ENCODE measurements at places on chromosomes 2 and 18.

DNA sequence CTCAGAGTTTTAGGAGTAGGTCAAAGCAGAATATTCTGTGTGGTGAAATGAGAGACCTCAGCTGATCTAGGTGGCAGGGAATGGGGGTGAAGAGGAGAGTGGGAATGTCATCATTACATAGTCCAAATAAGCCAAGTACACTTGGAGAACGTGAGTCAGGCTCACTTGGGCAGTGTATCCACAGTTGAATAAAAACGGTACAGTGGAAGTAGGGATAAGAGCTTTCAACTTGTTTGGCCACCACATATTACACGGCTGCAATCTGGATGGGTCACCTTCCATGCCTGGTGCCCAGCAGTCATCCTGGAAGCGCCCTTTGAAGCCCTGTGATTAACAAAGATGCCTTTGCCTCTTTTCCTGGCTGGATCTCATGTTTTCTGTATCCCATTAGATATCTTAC, 28.6 kb downstream of the MIB1 start:
- DNase-seq = no peak

GRCh38 chr2:119004602-119005001, 62.6 kb downstream of the MARCO start:
- peak; percentile 77 for DNase-seq

GRCh38 chr18:69044215-69044614, 246.3 kb downstream of the CCDC102B start:
- DNase-seq = no peak

DNA sequence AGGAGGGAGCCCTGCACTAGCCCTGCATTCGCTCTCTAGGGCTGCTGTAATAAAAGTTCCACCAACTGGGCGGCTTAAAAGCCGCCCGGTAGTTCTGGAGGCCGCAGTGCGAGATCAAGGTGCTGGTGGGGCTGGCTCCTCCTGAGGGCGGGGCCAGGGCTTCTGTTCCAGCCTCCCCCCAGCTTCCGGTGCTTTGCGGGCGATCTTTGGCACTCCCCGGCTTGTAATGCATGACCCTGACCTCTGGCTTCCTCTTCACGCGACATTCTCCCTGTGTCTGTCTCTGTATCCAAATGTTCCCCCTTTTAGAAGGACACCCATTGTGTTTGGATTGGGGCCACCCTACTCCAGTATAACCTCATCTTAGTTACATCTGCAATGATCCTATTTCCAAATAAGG, 84.5 kb downstream of the ZCCHC2 start:
- DNase-seq = no peak

DNA sequence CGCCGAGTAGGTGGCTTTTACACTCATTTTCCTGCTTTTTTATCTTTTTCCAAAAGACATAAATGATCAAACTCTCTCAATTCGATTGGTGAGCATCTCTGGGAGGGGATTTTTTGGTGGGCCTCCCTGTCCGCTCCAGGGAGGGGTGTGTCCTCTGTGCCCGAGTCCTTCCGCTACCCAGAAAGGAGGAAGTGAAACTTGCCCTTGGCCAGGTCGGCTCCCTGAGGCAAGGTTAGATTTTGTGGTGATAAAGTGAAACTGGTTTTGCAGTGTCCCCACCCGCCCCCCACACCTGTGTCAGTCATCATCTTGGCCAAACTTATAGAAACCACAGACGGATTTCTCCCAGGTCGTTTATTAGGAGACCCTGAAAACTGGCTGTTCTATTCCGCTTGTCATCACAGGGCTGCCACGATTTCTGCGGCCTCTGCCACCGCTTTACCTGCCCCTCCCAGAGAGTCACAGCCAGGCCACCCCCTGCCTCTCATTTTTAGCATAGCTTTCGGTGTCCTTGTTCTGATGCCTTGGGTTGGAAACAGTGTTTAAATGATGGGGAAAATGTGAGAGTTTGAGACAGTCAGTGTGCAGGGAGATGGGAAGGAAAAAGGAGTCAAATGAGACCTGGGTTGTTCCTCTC, 93.6 kb downstream of the SH3BP4 start:
- no peak for DNase-seq

- no peak for DNase-seq
Measured at GRCh38 chr2:143469323-143469722, 340.1 kb downstream of the ARHGAP15 start.

DNA sequence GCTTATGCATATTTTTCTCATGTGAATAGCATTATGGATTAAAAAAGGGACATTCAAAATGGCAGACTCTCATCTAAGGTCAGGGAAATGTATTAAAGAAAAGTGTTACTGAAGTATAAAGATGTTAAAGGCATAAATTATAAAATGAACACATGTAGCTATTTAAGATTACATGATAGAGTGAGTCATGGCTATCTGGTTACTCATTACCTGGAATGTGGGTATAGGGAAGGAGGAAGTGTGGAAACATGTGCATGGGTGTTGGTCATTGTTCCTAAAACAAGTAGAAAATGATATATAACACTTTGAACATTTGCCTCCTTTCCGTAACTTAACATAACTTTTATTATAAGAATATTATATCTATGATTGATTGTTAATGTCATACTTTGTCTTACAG, 66.4 kb downstream of the MYO1B start:
- peak; percentile 80 for DNase-seq

GRCh38 chr18:44968336-44968735, 287.6 kb downstream of the SETBP1 start:
- DNase-seq = no peak

- peak; percentile 95 for DNase-seq
Measured at GRCh38 chr2:234414596-234414995, 82.3 kb downstream of the ARL4C start.

DNA sequence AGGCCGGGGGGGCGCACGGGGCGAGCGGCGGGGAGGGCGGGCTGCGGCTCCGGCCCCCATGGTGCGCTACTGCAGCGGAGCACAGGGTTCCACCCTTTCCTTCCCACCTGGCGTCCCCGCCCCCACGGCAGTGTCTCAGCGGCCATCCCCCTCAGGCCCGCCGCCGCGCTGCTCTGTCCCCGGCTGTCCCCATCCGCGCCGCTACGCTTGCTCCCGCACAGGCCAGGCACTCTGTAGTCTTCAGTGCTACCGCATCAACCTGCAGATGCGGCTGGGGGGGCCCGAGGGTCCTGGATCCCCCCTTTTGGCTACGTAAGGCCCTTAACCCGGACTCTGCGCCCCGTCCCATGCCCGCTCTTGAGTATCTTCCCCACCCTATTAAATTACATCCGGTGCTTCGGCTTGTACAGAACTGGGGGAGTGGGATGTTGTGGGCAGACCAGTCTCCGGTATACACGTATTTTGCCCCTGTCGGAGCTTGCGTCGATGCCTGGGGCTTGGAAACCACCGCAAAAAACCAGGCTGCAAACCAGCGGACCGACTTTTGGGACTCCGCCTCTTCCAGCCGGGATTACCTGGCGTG, 598 bp upstream of the WBP1 start:
- DNase-seq = no peak

DNA sequence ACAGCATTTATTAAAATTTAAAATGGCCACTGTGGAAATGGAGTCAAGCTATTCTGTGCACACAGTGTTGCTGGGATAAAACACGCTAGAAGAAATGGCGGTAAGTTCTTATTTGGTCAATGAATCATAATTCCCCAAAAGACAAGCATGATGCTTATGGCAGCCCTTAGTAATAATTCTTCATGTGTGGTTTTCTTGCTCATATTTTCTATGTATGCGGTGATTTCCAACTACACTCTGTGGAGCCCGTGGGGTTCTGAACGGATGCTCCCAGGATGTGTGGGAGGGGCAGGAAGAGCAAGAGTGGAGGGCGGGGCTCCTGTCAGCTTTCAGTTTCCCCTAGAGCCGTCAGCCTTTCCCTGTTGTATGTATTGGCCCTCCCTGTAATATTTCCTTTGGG, 91.7 kb upstream of the RMDN2 start:
- DNase-seq = no peak

DNA sequence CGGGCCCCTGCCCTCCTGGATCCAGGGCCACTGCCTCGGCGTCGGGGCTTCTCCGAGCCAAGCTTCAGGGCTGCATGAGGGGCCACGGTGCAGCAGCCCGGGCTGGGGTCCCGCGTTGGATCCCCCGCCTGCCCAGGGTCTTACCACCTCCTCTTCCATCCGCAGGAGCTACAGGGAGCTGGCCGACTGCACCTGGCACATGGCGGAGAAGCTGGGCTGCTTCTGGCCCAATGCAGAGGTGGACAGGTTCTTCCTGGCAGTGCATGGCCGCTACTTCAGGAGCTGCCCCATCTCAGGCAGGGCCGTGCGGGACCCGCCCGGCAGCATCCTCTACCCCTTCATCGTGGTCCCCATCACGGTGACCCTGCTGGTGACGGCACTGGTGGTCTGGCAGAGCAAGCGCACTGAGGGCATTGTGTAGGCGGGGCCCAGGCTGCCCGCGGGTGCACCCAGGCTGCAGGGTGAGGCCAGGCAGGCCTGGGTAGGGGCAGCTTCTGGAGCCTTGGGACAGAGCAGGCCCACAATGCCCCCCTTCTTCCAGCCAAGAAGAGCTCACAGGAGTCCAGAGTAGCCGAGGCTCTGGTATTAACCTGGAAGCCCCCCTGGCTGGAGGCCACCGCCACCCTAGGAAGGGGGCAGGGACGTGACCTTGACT, 52.1 kb downstream of the RAMP1 start:
- DNase-seq = no peak

DNA sequence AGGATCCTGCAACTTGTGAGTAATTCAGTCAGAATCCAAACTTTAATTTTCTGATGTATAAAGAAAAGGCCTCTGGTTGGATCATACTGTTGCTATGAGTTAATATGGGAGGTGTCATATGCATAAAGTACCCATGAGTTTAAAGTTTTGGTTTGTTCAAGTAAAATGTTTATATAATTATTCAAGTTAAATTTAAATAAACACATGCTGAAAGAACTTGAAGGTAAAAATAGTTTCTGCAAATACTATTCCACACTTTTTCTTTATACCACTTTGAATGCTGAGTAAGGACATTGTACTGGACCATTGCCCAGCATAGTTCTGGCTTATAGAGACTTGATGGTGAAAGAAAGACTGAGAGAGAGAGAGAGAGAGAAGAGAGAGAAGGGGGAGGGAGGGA, 30.7 kb downstream of the PKP4 start:
- DNase-seq = peak; percentile 24

- no peak for DNase-seq
Measured at GRCh38 chr2:218020966-218021535, 18.3 kb upstream of the TNS1 start.

DNA sequence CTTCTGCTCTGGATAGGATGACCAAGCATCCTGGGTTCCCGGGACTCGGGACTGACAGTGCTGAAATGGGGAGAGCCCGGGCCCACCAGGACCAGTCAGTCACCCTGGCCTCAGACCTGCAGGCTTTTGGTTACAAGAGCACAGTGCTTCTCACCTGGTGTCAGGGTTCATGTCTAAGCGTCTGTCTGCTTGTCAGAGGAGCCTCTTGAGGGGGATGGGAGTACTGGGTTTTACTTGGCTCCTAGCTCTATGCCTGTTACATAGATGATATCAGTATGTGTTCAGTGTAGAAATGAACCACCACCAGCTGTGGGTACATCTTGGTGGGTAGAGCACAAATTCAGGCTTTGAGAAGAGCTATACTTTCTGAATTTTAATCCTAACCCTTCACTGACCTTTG, 29.9 kb downstream of the PCARE start:
- no peak for DNase-seq

- no peak for DNase-seq
Measured at GRCh38 chr2:126244937-126245336, 411.0 kb upstream of the GYPC start.

GRCh38 chr2:192286093-192286701, 91.5 kb upstream of the TMEFF2 start:
- DNase-seq = peak; percentile 20

GRCh38 chr2:150473767-150474166, 13.7 kb downstream of the RND3 start:
- no peak for DNase-seq

GRCh38 chr2:143611336-143611735, 482.1 kb downstream of the ARHGAP15 start:
- no peak for DNase-seq
